ENCODE measurements at places on chromosomes 3 and 15.

DNA sequence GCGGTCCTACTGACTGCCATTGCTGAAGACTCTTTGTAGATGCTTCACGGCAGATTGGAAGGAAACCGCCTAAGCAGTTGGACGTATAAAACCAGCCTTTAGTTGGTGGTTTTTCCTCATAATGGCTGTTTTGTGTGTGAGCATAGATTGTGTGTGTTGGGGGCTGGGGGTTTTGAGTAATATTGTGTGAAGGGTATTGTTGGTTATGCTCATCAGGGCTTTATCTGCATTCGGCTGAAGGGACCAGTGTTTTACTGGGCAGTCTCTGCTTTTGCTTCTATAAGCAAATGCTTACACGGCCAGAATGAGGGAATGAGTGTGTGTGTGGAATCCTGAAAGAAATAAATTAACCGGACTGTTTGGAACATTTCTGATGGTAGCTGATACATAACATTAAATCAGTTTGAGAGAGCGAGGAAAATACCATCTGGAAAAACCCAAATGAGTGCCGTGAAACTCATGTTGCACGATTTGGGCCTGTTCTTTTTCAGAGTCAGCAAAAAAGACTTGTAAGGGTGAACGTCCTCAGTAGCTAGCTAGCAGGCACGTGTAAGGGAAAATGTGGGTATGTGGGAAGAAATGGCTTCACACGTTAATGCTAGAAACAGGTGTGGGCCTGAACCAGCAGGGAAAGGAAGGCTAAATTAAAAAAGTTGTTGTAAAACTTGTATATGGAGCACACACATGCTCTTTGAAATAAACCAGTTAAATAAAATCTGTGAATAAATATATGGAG lies 1.9 kb downstream of the MITF start:
- DNase-seq: no peak

GRCh38 chr3:196558476-196558875 lies 9.9 kb downstream of the WDR53 start:
- no peak for DNase-seq

- DNase-seq: no peak
These were observed 42.9 kb downstream of the MUC4 start for GRCh38 chr3:195768831-195769303.

- no peak for DNase-seq
These were observed 219.3 kb upstream of the KBTBD8 start for GRCh38 chr3:66778777-66779176.

DNA sequence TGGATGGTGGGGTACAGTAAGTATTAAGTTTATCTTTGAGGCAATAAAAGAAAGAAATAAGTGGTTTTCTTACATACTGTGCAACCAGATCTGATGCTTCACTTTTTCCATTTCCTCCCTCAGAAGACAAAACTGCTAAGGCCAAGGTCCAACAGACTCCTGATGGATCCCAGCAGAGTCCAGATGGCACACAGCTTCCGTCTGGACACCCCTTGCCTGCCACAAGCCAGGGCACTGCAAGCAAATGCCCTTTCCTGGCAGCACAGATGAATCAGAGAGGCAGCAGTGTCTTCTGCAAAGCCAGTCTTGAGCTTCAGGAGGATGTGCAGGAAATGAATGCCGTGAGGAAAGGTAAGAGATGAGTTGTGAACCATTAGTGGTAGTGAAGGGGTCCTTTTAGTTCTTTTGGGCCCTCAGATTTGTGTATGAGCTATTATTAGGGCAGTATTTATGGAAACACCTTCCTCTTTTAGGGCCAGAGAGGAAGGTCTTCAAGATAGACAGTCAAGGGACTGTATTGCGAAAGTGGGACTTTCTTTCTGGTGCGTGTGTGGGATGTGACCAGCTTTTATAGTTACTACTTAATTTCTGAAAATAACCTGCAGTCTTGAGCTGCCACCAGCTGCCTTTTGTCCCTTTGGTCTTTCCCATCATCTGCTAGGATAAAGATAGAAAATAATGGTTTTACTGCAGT lies 4.6 kb downstream of the ALAS1 start:
- DNase-seq: no peak

- DNase-seq: no peak
These were observed 1015.5 kb upstream of the CFAP20DC start for GRCh38 chr3:60065227-60065868.

- DNase-seq: no peak
These were observed 118.3 kb upstream of the FRMD4B start for GRCh38 chr3:69504232-69504631.

DNA sequence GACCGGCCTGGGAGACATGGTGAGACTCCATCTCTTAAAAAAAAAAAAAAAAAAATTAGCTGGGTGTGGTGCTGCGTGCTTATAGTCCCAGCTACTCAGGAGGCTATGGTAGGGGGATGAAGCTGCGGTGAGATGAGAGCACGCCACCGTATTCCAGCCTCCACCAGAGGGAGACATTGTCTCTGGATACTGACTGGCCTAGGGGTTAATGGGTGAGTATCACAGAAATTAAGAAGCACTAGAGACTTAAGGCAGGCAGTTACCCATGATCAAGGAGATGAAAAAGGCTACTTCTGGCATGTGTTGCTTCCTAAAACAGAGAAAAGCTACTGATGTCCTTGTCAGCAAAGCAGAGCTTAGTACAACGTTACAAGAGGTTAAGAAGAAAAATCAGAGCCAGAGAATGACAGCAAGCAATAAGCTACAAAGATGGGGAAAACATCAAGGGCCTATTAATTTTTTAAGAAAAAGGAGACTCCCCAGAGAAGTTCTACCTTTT lies 8.6 kb downstream of the TFRC start:
- peak; percentile 86 for DNase-seq

- DNase-seq: no peak
These were observed 3.3 kb downstream of the ADAM10 start for GRCh38 chr15:58746174-58746573.

GRCh38 chr3:46714728-46715506 lies 2.8 kb downstream of the PRSS50 start:
- no peak for DNase-seq

DNA sequence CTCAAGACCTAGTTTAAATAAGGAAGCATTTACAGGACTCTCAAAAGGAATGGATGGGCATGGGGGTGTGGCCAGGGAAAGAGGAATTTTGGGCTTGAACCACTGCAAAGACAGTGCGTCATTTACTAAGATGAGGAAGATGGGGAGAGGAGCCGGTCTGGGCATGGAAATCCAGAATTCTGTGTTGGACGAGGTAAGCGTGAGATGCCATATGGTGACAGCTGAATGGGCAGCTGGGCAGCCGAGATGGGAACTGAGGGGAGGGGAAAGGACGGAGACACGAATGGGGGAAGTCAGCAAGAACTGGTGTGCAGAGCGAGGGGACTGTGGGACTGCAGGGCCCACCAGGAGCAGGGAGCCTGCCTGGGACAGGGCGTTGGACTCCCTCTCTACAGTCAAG lies 24.2 kb downstream of the TMEM44 start:
- DNase-seq: no peak

GRCh38 chr15:37973856-37974255 lies 39.4 kb downstream of the TMCO5A start:
- DNase-seq: no peak

- no peak for DNase-seq
These were observed 4.1 kb downstream of the CISH start for GRCh38 chr3:50607271-50608091.

GRCh38 chr3:59818033-59818918 lies 768.5 kb upstream of the CFAP20DC start:
- no peak for DNase-seq

DNA sequence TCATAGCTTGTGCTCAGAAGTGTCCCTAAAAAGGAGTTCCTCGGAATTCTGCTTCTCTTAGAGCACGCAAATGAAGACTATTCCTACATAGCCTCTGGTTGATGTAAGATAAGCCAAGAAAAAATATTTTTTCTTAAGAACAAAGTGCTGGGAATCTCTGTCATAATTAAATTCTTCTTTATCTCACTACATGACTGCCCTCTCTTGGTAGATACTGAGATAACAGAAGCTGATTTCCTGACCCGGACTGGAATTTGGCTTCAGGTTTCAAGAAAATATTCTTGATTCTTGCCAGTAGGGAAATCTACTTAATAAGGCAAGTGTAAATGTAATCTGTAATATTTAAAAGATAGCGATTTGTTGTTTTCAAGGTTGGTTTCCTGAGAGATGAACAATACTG lies 31.3 kb upstream of the SETMAR start:
- DNase-seq: peak; percentile 40

DNA sequence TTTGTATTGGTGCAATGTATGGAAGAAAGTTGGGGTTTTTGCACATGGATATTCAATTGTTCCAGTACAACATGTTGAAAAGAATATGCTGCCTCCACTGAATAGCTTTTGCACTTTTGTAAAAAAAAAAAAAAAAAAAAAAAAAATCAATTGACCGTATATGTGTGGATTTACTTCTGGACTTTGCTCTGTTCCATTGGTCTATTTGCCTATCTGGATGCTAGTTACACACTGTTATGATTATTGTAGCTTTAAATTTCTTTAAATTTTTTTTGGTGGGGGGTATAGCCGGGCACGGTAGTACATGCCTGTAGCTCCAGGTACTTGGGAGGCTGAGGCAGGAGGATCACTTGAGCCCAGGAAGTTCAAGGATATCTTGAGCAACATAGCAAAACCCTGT lies 52.5 kb downstream of the RPL39L start:
- no peak for DNase-seq

GRCh38 chr3:13457593-13457992 lies 22.5 kb upstream of the HDAC11 start:
- DNase-seq: no peak

DNA sequence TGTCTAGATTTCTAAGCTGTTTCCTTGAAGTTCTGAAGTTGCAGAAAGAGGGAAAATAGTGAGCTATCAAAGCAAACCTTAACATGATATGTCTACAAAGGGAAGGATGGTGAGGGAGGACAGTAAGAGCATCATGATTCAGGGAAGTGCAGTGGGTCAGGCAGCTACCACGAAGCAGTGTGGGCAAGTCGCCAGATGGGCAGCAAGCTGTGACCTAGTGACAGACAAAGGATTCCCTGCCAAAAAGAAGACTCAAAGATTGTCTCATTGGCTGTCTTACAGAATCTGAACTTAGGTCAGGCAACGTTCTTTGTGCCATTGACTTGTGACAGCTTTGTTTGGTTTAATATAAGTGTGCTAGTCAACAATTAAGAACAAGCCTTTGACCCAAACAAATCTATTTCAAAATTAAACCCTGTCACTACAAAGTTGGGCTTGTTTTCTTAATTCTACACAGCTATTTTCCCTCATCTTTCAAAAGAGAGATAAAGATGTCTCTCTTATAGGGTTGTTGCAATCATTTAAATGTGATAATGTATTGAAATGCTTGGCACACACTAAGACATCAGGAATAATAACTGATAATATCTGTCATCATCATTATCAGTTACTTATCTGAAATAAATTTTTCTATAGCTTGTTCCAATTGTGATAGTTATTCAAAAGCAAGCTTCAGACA lies 153.3 kb downstream of the ECT2 start:
- no peak for DNase-seq

DNA sequence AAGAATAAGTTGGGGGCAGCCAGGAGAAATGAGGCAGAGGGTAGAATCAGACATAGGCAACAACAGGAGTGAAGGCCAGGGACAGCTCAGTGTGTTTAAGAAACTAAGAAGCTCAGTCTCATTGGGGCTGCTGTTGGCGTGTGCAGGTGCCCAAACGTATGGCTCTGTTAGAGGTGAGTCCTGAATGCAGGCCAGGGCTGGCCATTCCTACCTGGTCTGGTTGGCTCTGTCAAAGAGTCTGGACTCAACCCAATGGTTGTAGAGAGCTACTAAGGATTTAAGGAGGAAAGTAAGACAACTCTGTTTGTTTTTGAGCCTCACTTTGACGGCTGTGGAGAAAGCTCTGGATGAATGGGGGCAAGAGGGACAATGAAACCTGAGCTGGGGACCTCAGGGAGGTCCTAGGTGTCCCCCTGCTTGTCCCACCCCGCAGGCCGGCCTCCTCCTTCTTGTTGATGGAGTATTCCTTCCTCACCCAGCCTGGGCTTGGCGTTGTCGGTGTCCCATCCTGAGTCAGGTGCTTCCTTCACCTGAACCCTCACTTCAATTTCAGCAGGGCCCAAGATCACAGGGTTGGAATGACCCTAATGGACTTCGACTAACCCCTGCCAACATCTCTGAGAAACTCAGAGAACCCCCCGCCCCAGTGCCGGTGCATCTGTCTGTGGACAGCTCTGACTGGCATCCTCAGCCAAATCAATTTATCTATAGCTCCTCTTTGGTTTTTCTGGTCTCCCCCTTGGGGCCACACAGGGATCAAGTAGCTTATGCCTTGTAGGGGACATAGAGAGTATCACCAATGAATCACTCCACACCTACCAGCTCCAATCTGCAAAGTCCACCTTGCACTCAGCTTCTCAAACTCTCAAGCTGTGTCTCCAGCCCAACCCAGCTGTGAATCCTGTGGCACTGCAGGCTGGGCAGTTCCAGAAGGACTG lies 8.3 kb downstream of the ITGA11 start:
- no peak for DNase-seq

- DNase-seq: no peak
These were observed 89.9 kb upstream of the TSPAN3 start for GRCh38 chr15:77160562-77161478.

DNA sequence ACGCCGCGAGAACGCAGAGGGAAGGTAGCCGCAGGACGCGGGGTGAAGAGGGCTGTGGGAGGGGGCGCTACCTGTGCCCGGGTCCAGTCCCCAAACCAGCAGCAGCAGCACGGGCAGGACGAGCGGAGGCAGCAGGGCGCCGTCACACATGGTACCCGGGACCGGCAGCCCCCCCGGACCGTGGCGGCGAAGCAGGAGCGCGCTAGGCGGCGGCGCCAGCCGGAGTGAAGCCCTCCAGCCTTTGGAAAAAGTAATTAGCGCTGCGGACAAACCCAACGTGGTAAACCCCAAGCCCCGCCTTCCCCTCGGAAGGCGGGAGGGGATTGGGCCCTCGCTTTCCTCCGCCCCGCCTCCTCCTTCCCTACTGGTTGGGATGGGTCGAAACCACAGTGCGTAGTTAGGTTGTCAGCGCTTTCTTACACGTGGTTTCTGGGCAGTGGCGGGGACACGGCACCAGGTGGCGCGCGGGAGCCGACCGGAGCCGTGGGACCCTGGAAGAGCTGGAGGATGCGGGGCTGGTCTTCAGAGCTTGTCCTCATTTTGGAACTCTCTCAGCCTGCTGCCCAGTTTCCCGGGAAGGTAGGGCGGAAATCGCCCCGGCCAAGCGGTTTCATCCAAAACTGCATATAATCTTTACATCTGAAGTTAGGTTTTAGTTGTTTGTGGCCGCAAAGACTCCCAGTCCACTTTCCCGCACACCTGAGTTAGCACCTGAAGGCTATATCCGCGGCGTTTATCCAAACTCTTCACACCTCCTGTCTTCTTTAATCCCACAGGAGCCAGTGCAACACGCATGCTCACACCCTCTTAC lies at the start of gene ADAMTS17:
TSS of gene ADAMTS17 (minus strand) at position 226 of the 811 bp plus-strand sequence. CDS start at position 150, 76 bp downstream.
- DNase-seq: no peak

DNA sequence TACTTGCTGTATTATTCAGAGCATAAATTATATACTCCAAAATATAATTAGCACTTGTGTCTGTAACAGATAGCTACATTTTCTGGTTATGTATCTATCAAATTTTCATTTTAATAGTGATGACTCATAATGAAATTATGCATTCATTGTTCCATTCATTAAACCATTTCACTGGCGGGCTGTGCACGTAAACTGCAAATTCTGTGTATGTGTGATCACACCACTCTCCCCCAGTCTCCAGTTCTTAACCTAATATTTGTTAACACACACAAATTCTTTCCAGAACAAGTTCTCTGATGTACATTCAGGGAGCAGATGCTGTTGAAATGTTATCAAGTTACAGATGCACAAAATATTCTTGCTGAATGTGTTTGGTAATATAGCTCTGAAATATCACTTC lies 3.8 kb upstream of the KCNMB2 start:
- DNase-seq: no peak
